ENCODE measurements at places on chromosomes 13 and 19. TPM values are rescaled to one million over a fixed set of nuclear protein-coding genes. Genes with fewer than 3 reads are reported as not detected.

Gene TMIGD2
- total RNA-seq: 0.47 TPM

Gene GPR4
- 1.9 TPM for total RNA-seq

Gene KLK4
- total RNA-seq: 0.55 TPM

Gene KLF16
- total RNA-seq: 14.7 TPM

Gene LILRB3
- total RNA-seq: 3.6 TPM

Gene ZNF580
- total RNA-seq: 38.0 TPM

Gene C19orf33
- 1.7 TPM for total RNA-seq

Gene EPSTI1
- 12.5 TPM for total RNA-seq

Gene MEDAG
- 9.6 TPM for total RNA-seq

Gene MCF2L
- 17.6 TPM for total RNA-seq

Gene KLK3
- total RNA-seq: 0.81 TPM

DNA sequence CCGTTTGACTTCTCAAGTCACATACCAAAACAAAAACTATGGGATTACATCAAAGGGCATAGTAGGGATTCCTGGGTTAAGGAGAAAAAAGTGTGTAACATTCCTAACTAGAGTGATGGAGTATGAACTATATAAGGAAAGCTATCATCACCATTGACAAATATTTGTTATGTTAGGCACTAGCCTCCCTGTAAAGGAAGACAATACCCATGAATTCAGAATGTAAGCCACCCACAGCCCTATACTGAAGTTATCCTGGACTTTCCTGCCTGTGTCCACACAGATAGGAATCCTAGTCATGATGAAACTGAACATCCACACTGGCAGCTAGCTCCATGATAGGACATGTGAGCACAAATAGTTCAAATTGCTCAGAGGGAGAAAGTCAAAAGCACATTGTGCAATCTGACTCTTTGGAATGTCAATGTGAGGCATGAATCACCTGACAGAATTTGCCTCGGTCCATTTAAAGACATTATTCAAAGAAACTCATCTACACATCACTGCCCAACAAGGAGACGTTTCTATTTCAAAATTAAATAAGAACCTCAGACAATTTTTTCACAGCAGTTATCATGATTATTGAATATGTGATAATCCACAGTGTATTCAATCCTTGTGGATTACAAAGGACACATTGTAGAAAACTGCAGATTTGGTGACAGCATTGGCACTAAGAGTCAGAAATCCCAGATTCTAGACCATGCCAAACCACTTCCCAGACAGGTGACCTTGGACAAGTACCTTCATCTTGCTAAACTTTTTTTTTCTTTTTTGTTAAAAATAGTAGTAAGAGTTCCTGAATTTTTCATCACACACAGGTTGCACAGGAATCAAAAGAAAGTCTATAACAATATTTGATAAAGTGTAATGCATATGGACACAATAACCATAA lies 529.3 kb downstream of the IRS2 start:
- no peak for DNase-seq

GRCh38 chr13:109703250-109703649 lies 83.1 kb downstream of the IRS2 start:
- no peak for DNase-seq

GRCh38 chr19:42282819-42283187 lies 13.8 kb downstream of the CIC start:
- DNase-seq: no peak

- no peak for DNase-seq
These were observed 12.2 kb downstream of the C19orf47 start for GRCh38 chr19:40335855-40336600.

- no peak for DNase-seq
These were observed at the start of gene POSTN for GRCh38 chr13:37598597-37598996. Gene POSTN, minus strand, starts transcription at chr13:37598768. Its CDS starts 42 bp downstream, at chr13:37598726.

DNA sequence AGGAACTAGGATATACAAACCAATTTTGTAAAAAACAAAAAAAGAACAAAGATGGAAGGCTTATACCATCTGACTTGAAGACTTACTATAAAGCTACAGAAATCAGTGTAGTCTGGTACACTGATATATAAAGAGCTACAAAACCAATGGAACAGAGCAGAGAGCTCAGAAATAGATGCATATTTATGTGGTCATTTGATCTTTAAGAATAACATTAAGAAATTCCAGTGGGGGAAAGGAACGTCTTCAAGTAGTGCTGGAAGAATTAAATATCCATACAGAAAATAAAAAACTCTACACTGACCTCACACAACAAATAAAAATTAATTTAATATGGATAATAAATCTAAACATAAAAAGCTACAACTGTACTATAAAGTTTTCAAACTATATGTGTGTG lies 317.0 kb downstream of the ENOX1 start:
- DNase-seq: no peak

DNA sequence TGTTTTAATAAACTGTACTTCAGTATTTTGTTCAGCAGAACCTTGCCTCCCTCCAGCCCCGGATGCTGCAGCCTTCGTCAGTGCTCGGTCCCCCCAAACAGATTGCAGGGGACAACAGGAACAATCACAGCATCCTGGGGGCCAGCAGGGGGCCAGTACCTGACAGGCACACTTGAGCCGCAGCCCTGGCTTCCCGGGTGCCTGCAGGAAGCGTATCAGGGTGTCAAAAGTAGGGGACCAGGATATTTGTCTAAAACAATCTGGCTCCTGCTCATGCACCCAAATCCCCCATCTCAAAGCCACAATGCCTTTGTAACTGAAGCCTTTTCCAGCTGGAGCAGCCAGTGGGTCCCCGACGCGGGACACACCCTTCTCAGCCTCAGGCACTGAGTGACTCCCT lies 167.5 kb upstream of the TSHZ3 start:
- DNase-seq: no peak

GRCh38 chr19:2032296-2032941 lies 16.9 kb upstream of the BTBD2 start:
- peak; percentile 95 for DNase-seq

DNA sequence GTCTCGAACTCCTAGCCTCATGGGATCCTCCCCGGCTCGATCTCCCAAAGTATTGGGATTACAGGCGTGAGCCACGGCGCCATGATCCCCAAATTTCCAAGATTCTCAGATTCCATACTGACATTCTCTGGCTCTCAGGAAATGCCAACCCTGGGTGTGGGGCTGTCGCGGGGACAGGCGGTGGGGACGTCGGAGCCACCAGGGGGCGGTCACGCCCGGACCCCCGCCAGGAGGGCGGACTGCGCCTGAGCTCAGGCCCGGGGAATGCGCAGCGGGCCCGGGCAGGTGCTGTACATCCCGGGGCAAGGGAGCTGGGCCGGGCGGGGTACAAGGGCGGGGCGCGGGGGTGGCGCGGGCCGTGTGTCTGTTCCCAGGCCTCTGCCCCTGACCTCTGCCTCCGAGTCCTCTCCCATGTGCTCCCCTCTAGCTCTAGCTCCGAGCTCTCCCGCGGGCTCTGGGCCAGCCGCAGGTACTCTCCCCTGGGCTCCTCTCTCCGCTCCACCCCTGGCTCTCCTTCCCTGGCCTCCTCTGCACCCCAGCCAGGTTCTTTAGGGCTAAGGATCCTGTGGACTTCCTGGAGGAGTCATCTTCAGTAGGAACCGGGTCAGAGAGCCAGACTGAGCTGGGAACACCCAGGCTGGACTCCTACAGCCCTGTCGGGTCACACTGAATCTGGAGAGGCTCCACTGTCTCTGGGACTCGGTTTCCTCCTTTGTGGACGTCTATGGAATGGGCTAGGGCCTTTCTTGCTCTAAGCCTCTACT lies 2.4 kb downstream of the PPP1R13L start:
- no peak for DNase-seq

DNA sequence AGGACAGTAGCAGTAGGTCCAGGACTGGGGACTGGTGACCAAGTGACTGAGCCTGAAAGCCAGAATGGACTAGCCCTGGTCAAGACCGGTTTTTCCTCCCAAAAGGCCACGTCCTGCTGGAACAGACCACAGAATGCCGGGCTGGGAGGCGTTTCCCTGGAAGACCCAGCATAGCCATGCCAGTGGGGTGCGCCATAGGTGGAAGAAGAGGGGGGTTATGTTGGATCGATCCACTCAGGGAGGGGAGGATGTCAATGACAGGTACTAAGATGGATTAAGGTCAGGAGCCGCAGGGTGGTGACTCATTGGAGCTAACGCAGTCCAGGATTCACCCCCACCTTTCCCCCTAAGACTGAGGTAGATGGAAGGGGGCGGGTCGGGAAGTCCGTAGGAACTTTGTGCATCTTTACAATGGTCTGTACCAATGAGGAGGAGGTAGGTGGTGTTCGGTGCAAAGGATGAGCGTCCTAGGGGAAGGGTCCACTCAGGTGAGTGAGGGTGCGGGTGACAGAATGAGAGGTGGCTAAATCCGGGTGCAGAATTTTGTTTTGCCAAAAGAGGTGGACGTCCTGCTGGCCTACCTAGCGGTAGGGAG lies 21.0 kb downstream of the VASP start:
- DNase-seq: no peak

DNA sequence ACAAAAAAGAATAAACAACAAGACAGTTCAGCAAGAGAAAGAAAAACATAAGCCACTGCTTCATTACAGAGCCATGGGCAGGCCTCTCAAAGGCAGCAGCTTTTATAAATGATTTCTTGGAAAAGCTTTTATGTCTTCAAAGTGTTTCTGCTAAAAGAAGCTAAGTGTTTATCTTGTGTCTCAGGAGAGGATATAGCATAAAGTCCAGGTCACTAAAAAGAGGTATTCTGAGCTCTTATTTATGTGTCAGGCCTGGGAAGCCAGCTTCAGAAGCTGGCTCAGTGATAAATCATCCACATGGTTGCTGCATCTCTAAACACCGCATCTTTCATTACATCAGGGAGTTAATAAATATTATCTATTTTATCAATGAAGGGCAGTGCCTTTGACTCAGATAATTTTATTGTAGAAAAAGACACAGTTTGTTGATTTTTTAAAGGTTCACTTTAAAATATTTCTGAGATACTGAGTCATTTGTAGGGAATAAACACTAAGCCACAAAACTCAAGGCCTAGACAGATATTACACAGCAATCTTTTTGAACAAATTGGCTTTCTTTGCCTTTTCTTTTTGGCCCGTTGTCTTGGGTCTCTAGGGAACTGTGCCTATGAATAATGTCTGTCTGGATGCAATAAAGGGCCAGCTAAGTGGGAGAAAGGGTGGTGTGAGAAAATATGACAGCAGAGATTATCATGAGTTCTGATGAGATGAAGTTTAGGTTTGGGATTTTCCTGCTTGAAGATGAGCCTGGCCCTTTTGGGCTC lies 1086.6 kb downstream of the UQCRFS1 start:
- no peak for DNase-seq

DNA sequence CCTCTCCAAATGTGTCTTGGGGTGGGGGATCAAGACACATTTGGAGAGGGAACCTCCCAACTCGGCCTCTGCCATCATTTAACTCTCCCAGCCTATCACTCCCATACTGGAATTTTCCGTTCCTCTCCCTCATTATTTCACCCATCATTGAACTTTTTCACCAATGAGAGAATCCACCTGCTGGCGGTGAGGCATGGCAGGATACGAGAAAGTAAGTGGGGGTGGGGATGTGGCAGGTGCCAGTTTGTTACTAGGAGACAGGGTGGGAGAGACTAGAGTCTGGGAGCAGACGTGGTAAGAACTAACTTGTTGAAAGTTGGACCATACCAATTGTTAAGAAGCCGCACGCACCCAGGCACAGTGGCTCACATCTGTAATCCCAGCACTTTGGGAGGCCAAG lies 6.9 kb downstream of the GIPR start:
- no peak for DNase-seq

DNA sequence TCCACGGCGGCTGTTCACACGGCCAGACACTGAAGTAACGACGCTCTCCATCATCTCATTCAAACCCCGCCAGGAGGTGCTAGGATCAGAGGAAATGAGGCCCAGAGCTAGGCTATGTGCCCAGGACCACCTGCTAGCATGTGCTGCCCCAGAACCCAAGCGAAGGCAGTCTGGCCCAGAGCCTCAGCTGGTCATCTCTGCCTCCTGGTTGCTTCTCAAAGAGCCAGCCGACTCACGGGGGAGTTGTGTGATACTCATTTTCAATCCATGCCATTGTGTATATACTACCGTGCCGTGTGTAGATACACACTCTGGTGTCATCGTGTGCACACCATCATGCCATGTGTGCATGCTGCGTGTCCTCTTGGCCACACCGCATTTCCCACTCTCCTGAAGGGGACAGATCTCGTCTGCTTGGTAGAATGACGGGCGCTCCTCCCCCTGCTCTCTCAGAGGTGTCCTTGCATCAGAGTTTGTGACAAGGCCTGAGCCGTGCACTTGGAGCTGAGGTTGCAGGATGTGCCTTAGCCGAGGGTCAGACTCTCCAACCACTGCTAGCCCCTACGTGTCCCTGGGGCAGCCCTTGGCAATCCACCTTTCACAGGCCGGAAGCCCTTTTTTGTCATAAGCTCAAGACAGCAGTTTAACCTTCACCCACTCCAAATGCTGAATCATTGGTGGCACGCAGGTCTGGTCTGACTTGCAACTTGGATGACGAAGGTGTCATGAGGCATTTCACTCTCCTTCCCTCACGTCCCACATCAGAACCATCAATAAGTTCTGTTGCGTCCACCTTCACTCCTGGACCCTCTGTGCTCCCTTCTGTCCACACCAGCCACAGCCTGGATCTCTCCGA lies 130.4 kb downstream of the CRYL1 start:
- no peak for DNase-seq

DNA sequence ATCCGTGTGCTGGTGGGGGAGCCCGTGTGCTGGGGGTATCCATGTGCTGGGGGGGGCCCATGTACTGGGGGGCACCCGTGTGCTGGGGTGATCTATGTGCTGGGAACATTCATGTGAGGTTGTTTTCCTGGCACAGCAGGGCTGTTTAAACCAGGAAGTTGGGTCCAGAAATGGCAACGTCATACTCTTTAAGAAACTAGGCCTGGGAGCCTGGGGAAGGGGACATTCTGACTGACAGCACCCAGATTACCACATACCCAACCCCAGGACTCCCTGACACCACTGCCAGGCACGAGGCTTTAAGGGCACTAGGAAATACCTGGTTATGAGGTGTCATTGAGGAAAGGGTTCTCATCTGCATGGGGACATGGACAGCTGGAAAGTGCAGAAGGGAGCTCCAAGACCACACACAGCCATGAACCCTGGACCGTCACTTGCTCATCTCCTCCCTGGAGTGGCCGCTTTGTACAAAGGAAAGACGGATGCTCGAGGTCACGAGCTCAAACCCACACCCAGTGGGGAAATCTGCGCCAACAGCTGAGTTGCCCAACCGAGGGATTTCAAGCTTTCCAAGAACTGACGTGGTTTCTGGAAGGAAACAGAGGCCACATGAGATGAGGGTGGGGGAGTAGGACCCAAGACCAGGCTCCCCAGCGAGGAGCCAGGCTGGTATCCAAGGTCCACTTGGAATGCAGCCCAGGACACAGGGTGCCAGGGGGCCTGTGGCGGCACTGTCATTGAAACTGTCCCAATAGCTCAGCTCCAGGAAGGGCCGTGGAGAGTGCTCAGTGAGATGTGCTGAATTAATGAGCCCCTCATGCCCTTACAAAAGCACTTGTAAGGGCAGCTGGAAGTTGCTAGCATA lies 40.9 kb downstream of the RAB20 start:
- DNase-seq: peak; percentile 89

GRCh38 chr13:28137596-28137995 lies 749 bp upstream of the PAN3 start:
- DNase-seq: no peak

GRCh38 chr13:64527561-64527960 lies 2702.6 kb downstream of the PCDH9 start:
- DNase-seq: no peak

- DNase-seq: no peak
These were observed 2.9 kb downstream of the GNG8 start for GRCh38 chr19:46633130-46633529.
